ENCODE measurements at places on chromosomes 12 and 14. TPM values are rescaled to one million over a fixed set of nuclear protein-coding genes. Genes with fewer than 3 reads are reported as not detected.

FBLN5 gene
- 3.5 TPM for total RNA-seq

B4GALNT3 gene
- total RNA-seq = 20.3 TPM

LMNTD1 gene
- total RNA-seq = not detected

MYL6B gene
- total RNA-seq = 163 TPM

NELL2 gene
- 54.2 TPM for total RNA-seq

TTC7B gene
- 34.0 TPM for total RNA-seq

CCDC198 gene
- not detected for total RNA-seq

CLEC4D gene
- not detected for total RNA-seq

HSPB8 gene
- total RNA-seq = 11.7 TPM

BCL2L14 gene
- 2.4 TPM for total RNA-seq

SLCO1B1 gene
- not detected for total RNA-seq

TPPP2 gene
- total RNA-seq = not detected

OR6C2 gene
- not detected for total RNA-seq

DCN gene
- total RNA-seq = not detected

MED13L gene
- 51.7 TPM for total RNA-seq

LRRC10 gene
- total RNA-seq = not detected

L2HGDH gene
- 29.7 TPM for total RNA-seq

SLC39A5 gene
- total RNA-seq = 0.25 TPM

MYO1H gene
- not detected for total RNA-seq

RERGL gene
- not detected for total RNA-seq

All from H1 (cell line).